Right renal pelvis (tissue), 4 donors: ENCODE measurements at places on chromosomes 1 and 21.

DNA sequence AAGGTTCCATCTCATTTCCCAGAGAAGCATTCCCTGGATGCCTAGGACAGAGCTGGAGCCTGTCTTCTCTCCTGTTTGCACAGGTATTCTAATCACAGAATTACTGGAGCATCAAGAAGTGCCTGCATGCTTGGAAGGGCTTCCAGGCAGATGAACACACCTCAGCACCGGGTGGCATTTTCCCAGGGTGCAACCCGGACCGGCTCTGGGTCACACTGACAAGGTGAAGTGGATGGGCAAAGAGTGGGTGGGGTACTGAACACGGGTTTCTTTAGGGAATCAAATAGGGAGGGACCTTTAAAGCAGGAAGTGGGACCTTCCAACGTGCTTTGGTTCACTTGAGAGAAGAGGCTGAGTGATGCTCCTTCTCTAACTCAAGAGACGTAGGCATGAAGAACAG is 7.1 kb upstream of the PEF1 start:
- no peak for DNase-seq

- DNase-seq, result no peak
Measured at GRCh38 chr1:98196012-98196411, 275.2 kb upstream of the DPYD start.

DNA sequence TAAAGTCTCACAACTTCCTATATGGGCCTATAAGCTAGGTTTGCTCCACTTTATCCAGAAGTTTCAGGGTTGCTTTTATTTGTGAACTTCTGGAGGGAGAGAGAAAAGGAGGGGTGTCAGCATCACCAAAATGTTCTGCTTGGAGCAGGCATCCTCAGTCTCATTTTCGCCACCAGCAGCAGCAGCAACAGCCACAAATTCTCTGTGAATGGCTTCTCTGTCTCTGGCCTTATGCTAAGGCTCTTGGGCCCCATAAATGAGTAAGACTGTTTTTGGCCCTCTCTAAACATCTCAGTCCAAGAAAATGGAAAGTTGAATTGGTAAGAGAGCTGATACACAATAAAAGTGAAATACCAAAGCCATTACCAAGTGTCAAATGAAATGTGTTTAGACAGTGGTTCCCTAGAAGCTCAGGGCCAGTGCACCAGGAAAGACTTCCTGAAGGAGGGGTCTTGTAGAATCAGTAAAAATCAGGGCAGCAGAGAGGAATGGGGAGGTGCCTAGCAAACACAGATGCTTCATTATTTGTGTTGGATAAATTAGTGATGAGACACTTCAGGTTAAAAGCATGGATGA is 53.0 kb upstream of the SPATA6 start:
- DNase-seq, result no peak

DNA sequence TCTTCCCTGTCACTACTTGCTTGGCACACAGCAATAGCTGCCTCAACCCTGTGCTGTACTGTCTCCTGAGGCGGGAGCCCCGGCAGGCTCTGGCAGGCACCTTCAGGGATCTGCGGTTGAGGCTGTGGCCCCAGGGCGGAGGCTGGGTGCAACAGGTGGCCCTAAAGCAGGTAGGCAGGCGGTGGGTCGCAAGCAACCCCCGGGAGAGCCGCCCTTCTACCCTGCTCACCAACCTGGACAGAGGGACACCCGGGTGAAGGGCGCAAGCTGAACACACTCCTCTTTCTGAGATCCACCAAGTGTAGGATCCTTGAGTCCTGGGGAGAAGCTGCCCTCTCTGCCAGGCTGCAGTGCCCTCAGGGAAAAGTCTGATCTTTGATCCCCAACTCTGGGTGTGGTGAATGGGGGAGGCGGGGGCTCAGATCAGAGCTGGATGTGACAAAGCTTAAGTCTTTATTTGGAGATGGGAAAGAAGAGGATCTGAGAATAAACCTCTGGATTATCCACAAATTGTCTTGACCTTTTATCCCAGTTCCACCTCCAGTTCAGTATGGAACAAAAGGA is 1.2 kb downstream of the RXFP4 start:
- DNase-seq, result no peak

- DNase-seq, result no peak
Measured at GRCh38 chr21:42486531-42486930, 9.5 kb downstream of the RSPH1 start.

DNA sequence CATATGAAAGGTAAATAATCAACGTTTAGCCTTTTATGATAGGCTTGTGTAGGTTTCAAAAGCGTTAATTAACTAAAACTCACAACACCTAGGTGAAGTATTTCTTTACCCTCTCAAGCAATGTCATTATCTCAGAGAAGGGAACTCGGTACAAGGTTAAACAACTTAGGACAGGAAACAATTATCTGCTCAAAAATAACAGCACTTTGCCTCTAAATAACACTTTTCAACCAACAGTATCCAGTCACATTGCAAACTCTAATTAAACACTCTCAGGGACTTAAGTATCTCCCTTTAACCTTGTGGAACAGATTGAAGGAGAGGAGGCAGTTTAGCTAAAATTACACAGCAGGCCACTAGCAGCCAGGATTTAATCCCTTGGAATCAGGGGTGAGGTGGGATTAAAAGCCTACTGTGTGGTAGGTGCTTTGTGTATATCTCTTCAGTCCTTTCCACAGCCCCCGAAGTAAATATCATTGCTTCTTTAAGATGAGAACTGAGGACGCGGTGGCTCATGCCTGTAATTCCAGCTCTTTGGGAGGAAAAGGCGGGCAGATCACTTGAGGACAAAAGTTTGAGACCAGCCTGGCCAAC is 5.2 kb upstream of the AKNAD1 start:
- no peak for DNase-seq

DNA sequence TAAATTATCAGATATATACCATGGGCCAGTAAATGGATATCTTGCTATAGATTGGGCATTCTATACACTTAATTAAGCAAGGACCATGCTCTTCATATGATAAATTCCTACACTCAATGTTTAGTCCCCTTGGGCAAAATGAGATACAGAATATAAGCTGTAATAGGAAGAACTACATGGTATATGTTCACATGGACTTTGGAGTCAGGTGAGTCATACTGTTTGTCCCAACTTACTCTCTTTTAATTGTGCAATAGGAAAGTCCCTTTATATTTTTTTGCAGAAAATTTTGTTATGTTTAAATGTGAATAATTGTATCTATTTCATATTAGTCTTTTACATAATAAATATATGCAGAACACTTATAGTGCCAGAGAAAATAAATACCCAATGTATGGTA is 820.2 kb upstream of the ADAMTS5 start:
- no peak for DNase-seq

GRCh38 chr1:83095570-83095969 is 903.4 kb downstream of the TTLL7 start:
- no peak for DNase-seq

DNA sequence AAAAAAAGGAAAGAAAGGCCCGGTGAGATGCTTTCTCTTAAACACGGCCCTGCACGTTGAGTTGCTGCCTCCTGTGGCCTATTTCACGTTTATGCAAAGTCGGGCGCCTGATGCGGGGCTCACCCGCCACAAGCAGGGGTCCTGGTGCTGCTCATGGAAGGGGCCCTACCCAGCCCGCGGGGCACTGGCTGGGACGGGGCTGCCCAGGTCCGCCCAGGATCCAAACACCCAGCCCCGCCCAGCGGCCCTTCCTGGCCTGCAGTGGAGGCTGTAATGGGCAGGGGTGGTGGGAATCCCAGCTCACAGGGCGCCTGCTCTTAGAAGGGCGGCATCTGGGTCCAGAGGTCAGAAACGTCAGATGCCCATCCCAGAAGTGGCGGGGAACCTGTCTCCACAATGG is 1.6 kb downstream of the COL6A2 start:
- no peak for DNase-seq

- no peak for DNase-seq
Measured at GRCh38 chr1:182428043-182428442, 21.9 kb upstream of the RGSL1 start.

DNA sequence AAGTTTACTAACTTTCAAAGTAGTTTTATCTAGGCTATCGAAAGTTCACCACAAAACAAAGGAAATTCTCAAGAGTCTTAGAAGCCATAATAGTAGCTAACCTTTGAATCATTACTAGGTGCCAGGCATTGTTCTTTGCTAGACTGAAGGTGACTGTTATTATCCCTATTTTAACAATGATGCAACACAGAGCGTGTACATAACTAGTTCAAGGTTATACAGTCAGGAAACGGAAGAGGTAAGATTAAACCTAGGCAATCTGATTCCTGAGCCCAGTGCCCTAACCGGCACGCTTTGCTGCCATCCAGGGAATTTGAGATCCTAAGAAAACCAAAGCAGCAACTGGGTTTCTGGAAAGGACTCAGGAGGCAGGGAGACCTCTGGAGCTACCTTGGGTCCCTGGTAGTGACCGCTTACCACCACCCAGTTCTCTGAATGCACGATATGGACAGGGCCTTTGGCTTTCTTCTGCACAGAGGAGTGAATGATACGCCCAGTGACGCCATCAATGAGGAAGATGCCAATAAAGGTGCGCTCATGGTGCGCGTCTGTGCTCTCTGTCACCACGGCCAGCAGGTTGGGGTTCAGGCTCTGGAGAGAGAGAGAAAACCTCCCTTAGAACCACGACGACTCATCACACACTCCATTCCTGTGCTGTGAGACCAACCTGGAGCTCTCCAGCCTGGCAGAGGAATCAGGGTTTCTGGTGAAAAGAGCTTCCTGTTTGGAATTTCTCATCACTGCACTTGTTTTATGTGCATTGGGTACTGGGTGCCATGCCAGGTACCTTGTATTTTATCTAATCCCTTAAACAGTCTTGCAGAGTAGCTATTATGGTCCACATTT is 13.1 kb upstream of the UBR4 start:
- DNase-seq, result no peak

DNA sequence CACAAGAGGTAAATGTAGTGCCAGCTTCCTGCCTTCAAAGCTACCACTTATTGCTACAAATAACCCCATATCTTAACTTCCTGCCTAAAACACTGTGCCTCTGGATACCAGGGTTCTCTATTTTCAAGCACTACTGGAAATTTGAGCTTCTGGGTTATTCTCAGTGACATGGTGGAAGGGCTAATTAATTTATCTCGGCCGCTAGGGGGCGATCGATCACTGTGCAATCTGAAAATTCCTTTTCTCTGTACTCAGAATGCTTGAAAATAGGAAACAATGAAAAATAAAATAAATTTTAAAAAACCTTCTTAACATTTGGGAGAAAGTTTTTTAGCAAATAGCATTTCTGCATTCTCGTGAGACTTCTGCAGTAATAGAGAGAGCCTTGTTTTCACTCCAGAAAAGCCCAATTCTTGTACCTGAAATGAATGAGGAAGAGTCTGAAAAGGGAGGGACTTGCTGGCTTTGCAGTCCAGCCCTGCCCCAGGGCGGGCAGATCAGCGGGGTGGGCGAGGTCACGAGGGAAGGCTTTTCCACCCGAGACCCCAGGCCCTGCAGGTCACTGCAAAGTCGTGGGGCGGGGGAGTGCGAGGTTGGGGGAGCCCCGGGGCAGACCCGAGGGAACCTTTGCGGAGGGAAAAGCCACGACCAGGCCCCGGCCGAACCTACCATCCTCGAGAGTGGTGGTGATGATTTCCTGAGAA is 276.7 kb downstream of the PCP4 start:
- DNase-seq, result peak; percentile 43

GRCh38 chr1:156359973-156360372 is 9.0 kb upstream of the RHBG start:
- no peak for DNase-seq

- DNase-seq, result no peak
Measured at GRCh38 chr1:185367218-185367617, 50.2 kb upstream of the IVNS1ABP start.

GRCh38 chr1:85806236-85806965 is 98.2 kb upstream of the ZNHIT6 start:
- DNase-seq, result no peak

GRCh38 chr21:26555540-26556146 is 17.4 kb downstream of the CYYR1 start:
- no peak for DNase-seq

GRCh38 chr21:43210454-43211071 is 41.8 kb downstream of the CRYAA start:
- no peak for DNase-seq

GRCh38 chr1:29438991-29439390 is 202.7 kb downstream of the PTPRU start:
- no peak for DNase-seq

GRCh38 chr1:1593834-1594601 is 5.9 kb downstream of the FNDC10 start:
- no peak for DNase-seq

GRCh38 chr1:119910618-119911017 is 14.3 kb upstream of the ADAM30 start:
- no peak for DNase-seq

DNA sequence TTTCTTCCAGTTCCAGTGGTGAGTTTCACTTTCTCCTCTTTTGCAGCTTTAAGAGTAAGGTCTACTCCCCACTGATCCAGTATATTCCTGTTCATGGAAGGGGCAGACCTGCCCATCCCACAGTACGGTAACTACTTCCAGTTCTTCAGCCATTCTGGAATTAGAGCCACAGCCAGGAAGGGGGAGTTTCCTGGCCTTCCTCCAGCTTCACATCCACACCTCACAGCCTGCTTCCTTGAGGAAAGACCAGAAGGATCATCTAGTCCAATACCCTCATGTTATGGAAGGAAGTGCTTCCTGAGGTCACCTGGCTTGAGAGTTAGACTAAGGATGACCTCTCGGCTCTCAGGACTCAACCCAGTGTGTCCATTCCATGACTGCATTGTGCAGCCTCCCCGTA is 597.8 kb downstream of the KIF26B start:
- no peak for DNase-seq

GRCh38 chr1:223001653-223002634 is 141.1 kb downstream of the TLR5 start:
- DNase-seq, result no peak

- no peak for DNase-seq
Measured at GRCh38 chr21:15557925-15558324, 171.9 kb upstream of the USP25 start.

DNA sequence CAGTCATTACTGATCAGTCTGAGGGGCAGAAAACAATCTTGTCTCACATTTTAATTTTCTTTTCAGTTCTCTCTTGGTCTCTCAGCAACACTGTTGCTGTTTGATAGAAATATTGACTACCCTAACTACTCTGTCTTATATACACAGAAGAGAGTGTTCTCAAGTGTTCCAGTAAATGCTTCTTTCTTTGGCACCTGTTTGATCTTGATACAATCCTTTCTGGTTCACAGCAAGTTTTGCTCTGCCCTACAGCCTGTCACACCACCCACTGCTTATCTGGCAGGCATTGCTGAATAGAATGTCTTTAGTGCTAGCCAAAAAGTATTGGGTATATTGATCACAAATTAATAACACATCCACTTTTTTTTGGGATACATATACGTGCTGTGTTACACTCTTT is 75.7 kb upstream of the WLS start:
- DNase-seq, result no peak

- no peak for DNase-seq
Measured at GRCh38 chr1:22812993-22813790, 102.6 kb downstream of the EPHB2 start.

DNA sequence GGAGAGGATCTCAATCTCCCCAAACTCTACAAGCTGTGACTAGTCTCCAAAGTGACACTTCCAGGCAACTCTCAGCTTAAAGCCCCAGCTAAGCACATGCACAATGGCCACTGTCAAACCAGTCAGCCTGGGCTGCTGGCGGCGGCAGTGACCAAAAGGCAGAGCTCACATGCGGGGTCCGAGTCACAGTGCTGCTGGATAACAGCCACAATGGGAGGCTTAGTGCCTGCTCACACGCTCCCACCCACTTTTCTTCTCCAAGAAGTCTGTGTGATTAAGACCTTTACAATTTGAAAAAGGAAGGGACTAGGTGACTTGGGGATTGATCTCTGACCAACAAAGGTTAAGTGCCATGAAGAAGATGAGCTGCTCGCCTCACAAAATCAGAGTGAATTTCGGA is 16.8 kb downstream of the RIPK4 start:
- DNase-seq, result no peak
